COR-L47 (cell line): ENCODE measurements at places on chromosomes 16 and 17.

DNA sequence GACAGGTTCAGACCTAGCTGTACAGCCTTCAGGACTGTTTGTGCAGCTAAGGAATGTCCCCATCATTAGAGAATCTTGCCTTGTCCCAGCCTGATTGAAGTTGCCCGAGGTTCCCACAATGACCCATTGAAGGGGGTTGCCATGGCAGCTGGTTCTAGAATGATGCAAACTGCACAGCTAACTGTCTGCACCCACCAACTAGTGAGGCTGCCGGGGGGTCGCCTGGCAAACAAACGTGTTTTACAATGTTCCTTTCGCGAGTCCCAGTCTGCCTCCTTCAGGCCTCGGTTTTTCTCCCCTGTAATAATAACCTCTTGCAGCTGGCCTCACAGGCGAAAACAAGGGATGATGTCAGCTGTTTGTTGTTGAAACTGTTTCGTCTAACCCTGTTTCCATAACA, 5.5 kb downstream of the C16orf96 start:
- no peak for DNase-seq

DNA sequence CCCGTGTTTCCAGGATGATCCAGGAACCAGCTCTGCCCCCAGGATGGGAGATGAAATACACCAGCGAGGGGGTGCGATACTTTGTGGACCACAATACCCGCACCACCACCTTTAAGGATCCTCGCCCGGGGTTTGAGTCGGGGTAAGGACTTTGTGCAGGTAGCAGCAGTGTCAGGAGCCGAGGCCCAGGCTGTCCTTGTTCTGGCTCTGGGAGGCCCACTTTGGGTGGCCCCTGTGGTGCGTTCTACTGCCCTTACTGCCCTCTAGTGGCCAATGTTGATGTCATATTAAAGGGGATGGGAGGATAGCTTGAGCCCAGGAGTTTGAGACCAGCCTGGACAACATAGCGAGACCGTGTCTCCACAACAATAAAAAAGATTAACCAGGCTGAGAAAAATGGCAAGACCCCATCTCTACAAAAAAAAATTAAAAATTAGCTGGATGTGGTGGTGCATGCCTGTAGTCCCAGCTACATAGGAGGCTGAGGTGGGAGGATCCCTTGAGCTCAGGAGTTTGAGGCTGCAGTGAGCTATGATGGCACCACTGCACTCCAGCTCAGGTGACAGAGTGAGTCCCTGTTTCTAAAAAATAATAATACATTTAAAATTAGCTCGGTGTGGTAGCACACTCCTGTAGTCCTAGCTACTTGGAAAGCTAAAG, 20.9 kb upstream of the CLEC18A start:
- DNase-seq, result peak; percentile 28

DNA sequence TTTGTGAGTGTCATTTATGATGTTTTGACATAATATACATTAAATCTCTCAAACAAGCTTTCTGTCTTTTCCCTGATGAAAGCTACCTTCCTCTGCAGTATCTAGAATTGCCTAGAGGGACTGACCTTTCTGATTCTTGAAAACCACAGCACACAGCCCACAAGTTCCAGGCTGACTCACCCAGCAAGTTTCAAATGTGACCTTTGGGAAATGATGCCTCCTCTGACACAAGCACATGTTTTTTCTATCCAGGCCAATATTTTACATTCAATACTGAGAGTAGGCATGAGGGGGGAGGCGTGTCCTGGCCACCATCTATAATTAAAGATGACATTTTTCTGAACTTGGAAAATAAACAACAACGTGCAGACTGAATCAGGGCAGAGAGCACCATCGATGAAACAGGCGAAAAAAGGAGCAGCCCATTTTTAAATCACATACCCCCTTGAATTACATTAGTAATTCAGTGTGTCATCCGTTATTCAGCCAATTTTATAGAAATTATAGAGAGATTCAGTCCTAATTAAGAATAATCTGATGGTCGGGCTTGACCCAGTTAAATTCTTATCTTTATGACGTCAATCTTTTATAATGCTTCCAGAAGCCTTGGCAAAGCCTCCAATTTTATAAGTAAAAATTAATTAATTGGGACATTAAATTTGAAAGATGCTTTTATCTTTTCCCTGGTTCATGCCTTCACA, 292.6 kb upstream of the CDH11 start:
- no peak for DNase-seq

DNA sequence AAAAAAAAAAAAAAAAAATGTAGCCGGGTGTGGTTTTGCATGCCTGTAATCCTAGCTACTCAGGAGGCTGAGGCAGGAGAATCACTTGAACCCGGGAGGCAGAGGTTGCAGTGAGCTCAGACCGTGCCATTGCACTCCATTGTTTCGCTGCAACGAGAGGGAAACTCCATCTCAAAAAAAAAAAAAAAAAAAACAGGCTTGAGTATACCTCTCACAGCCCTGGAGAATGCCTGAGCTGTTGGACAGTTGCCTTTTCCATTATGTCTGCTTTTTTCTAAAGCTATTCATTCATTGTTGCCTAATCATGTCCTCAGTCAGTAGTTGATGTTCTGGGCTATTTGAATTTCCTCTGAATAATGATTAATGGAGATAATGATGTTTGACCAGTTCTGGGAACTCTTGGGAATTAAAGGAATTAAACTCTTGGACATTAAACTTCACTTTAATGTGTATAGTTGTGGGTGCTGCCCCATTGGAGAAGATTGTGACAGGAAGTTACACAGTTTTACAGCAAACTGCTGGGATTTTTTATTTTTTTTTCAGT, 11.8 kb downstream of the HMOX2 start:
- DNase-seq, result no peak

DNA sequence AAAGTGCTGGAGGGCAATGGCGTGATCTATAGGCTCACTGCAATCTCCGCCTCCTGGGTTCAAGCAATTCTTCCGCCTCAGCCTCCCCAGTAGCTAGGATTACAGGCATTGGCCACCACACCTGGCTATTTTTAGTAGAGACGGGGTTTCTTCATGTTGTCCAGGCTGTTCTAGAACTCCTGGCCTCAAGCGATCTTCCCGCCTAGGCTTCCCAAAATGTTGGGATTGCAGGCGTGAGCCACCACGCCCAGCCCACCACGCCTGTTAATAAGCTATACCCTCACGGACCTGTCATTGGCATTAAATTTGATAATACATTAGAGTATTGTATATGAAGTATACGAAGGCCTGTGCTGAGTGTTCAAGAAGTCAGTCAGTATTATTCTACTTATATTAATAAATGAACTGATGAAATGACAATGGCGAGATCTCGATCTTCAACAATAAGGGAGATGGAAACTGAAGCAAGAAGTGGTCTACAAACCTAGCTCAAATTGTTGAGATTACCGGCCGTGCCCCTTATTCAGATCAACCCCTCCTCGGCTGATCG, 818 bp upstream of the BCAS3 start:
- no peak for DNase-seq

GRCh38 chr16:24163935-24164334, 92.2 kb upstream of the CACNG3 start:
- no peak for DNase-seq

- no peak for DNase-seq
Observed at GRCh38 chr16:87855852-87856715, 13.2 kb downstream of the SLC7A5 start.

GRCh38 chr16:69921127-69921526, 30.0 kb upstream of the CLEC18A start:
- no peak for DNase-seq

DNA sequence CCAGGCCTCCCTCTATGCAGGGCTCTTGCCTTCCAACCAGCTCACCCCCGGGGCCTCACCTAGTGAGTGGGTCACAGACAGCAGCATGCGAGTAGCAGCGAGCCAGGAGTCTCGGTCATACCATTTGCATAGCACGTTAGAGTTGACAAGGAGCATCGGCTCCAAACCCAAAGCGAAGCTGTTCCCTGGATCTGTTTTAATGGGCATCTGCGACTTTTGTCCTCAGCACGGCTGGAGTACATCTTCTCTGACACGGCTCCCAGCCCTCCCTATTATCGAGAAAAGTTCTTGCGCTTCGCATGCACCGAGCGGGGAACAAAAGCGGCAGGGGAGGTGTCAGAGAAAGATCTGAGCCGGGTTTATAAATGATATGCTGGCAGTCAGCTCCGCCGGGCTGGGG, 253.3 kb downstream of the MAF start:
- DNase-seq, result no peak

GRCh38 chr17:47813512-47814031, 8.0 kb downstream of the OSBPL7 start:
- no peak for DNase-seq

- DNase-seq, result no peak
Observed at GRCh38 chr17:81132197-81132540, 33.1 kb upstream of the PVALEF start.

GRCh38 chr16:64391063-64391600, 730.7 kb downstream of the CDH11 start:
- no peak for DNase-seq

DNA sequence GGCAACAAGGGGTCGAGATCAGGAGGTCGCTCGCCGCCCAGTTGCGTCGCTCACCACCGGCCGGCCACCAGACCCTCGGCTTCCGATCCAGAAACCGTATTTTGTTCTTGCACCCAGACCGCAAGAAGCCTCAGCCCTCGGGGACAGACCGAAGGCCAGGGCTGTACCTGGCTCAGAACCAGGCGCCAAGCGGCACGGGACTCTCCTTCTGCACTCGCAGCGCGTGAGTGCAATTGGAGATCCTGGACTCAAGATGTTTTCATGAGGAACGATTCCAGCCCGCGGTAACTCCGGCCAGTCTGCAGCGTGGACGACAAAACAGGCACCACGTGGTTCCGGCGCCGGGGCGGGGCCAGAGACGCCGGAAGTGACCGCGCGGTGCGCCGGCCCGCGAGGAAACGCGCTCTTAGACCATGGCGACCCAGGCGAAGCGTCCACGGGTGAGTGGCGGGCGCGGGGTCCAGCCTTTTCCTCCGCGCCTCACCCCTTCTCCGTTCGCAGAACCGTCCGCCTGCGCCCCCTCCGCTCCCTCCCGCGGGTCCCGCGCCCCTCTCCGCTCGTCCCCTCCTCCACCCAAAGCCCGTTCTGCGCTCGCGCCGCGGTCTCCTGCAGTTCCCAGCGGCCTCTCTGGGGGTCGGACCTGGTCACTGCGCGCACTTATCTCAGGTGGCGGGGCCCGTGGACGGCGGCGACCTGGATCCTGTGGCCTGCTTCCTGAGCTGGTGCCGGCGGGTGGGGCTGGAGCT, at the start of gene SETD6:
Gene SETD6 (plus strand): TSS at position 393 of the 746 bp plus-strand sequence. CDS start 21 bp downstream, at position 414.
- DNase-seq, result peak; percentile 87

GRCh38 chr16:51166091-51166490, 15.0 kb upstream of the SALL1 start:
- DNase-seq, result no peak

- DNase-seq, result no peak
Observed at GRCh38 chr17:75418531-75418930, 13.1 kb upstream of the GRB2 start.

DNA sequence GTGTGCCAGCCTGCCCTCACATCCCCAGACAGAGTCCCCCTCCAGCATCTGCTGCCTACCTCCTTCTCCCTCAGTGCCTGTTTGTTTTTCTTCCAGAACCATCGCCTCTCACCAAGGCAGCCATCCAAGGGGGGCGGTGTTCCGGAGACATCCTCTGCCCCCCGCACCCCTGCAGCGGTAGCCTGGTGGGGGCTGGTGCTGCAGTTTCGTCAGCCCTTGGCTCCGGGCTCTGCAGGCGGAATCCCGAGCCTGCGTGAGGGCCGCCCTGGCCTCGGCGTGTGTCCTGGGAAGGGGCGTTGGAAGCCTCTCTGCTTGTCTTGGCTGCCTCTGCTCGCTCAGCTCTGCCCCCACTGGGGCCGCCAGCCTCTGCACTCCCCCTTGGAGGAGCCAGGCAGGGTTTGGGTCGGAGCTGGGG, 126.0 kb upstream of the CIBAR2 start:
- DNase-seq, result peak; percentile 35

DNA sequence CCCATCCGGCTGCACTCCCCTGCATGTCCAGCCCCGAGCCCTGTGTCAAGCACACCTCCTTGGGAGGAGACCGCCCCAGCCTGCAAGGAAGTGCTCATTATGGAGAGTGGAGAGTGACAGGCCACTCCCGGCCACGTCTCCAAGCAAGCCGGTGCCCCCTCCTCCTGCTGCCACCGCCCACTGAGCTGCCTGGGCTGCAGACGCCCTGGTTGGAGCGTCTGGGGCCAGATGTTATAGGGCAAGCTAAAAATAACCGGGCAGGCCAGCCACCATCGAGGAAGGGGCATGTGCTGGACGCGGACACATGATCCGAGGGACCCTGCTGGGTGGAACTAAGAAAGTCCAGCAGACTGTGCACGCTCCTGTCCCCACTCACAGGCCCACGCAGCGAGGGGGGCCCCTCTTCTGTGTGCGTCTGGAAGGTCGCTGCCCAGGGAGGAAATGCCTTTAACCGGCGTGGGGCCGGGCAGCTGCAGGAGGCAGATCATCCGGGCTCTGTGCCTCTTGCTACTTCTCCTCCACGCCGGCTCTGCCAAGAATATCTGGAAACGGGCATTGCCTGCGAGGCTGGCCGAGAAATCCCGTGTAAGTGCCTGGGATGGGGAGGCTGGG, at the start of gene WFDC1:
Gene WFDC1 (plus strand): TSS at position 348 of the 612 bp plus-strand sequence. CDS start 94 bp downstream, at position 442.
- DNase-seq, result no peak

DNA sequence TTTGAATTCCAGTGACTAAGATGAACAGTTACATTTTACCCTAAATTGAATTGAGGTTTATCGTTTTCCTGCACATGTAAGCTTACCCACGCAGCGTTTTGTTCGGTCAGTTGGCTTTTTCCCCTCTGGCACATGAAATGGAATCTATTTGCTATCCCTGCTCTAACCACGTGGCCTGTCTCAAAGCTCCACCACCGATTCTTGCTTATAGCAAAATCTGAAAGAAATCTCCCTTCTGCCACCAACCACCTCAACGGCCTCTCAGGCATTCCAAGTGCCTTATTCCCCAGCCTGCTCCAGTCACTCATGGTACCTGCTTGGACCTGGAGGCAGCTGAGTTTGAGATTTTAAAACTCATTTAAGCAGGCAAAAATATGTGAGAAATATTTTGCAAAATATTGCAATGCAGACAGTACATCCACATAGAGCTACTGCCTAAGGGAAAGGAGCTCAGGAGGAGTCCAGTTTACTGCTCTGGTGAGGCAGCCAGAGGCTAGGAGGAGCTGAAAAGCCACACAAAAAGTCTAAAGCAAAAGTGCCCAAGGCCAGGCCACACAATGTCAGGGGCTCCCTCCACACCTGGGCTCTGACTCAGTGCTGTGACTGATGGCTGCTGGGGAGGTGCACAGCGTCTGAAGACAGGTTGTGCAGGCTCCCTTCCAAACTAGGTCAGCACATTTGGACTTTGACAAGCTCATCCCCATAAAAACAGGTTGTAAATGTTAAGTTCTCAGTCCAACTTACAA, 26.4 kb downstream of the ARHGAP17 start:
- DNase-seq, result no peak
